Fibroblast of the conjunctiva (primary cell): ENCODE measurements at places on chromosomes 7 and 10.

GRCh38 chr7:50341724-50342123 lies 37.2 kb downstream of the IKZF1 start:
- no peak for DNase-seq

- no peak for DNase-seq
Observed at GRCh38 chr7:139099172-139099947, 10.2 kb downstream of the ZC3HAV1 start.

GRCh38 chr10:61819208-61819607 lies 82.3 kb upstream of the ARID5B start:
- DNase-seq = no peak

- no peak for DNase-seq
Observed at GRCh38 chr10:84844461-84844860, 516.1 kb downstream of the CCSER2 start.

GRCh38 chr7:107703219-107703618 lies 40.7 kb upstream of the CBLL1 start:
- DNase-seq = no peak

- DNase-seq = peak; percentile 83
Observed at GRCh38 chr10:44801383-44802327, 109.5 kb upstream of the TMEM72 start.

DNA sequence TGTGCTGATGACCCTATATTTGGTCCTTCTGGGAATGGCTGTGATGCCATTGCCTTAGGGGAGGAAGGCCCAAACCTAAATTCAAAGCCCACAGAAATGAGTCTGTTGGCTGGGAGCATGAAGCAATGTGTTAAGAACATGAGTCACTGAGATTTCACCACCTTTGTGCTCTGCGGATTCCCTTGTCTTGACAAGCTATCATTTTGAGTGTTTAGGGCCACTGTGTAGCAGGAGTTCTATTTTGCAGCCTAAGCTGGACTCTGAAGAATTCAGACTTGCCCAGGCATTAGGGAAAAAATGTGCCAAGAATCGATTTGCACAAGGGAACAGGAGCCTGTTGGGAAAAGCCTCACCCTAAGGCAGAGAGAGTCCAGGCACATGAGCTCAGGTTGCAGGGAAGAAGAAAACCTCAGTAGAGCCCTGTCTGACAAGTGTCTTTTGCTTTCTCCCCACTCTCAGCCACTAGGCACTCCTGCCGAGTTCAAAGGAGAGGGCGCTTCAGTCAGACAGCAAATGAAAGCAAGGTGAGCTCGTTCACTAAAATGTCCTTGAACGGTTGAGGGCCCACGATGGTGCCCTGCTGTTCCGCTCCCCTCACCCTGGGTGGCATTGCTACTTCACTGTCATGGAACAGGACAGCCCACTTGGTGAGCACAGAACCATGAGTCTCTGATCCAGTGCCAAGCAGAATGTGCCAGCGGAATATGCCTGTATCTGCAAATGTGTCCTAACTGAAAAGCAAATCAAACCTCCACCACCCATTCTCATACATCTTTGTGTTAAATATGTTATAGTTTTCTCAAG lies 93.6 kb downstream of the PRLHR start:
- peak; percentile 60 for DNase-seq

DNA sequence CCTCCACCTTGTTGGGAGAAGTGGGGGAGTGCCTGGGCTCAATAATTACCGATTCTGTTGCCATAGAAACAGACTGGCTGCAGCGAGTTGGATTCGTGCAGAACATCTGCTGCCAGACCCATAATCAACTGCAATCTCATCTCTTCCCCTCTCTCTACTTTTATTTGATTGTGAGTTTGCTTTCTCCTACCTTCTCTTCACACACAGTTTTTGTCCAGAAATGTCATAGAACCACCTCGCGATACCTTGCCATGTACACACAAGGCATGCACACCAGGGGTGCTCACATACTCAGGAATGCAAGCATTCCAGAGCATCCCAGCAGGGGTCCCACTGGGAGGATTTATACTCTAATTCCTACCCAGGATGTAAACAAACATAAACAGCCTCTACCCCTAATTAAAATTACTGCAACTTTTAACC lies 262.2 kb upstream of the AOAH start:
- no peak for DNase-seq

GRCh38 chr10:99560277-99561126 lies 27.8 kb downstream of the NKX2-3 start:
- peak; percentile 17 for DNase-seq

- no peak for DNase-seq
Observed at GRCh38 chr10:70744617-70745143, 40.5 kb downstream of the TBATA start.

GRCh38 chr7:115600207-115600606 lies 430.4 kb downstream of the TFEC start:
- no peak for DNase-seq

DNA sequence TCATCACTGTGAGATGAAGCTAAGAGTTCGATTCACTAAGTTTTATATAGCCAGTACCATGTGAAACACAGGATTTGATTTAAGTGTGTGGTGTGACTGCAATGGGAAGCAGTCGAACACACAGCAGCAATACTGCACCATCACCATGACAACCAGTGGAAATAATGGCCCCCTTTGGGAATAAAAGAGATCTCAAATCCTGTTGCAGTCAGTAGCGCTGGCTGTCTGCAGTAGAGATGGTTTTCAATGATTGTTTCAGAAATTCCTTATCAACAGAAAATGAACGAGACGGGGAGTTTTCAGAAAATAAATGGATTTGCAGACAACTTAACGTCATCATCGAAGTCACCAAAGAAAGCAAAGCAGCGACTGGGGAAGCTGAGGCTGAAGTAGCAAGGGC lies 91.0 kb downstream of the PTPRE start:
- DNase-seq = no peak

- no peak for DNase-seq
Observed at GRCh38 chr7:51660516-51660915, 343.9 kb upstream of the COBL start.

DNA sequence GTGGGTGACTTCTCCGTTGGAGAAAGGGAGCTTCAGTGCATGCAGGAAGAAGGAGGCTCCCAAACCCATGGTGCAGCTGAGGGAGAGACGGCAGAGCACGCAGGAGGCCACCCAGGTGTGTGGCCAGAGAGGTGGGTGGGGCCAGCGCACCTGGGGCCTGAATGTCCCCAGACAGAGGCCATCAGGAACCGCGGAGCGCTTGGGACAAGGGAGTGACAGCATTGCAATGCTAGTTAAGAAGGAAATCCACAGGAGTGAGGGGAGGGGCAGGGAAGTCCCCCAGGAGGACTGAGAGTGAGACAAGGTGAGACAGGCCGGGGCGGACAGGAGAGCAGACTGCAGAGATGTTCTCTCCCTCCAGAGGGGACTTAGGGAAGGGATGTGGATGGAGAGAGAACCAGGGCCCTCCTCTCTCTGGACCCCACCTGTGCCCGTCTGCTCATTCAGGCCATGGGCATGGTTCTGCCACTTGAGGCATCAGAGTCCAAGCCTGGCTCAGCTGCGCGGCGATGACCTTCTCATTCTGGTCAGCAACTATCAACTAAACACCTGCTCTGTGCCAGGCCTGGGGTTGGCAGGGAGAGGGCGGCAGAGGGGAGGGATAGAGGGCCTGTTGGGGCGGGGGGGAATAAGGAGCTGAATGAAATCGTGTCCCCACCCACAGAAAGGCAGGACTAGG lies 69.4 kb upstream of the COL13A1 start:
- no peak for DNase-seq

DNA sequence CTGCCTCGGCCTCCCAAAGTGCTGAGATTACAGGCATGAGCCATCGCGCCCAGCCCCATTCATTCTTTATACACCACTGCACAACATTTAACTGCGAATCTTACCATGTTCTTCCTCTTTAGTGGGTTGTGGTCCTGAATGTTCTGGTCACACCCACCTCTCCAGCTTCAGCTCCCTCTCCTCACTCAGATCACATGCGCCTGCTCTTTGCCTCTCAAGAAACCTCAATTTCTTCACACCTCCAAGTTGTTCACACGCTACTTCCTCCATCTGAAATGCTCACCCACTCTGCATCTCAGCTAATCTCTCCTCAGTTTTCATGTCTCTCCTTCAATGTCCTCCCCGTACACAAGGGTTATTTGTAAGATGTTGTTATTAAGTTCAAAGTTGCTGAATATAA lies 2.4 kb upstream of the PRR15 start:
- DNase-seq = no peak

DNA sequence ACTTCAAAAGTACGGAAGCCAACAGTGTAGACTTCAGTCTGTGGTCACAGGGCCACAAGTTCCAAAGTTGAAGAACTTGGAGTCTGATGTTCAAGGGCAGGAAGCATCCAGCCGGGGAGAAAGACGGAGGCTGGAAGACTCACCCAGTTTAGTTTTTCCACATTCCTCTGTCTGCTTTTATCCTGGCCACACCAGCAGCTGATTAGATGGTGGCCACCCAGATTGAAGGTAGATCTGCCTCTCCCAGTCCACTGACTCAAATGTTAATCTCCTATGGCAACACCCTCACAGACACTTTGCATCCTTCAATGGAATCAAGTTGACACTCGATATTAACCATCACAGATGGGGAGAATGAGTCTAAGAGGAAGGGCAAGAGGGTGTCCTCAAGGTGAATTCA lies 19.3 kb upstream of the FRMD4A start:
- DNase-seq = no peak

DNA sequence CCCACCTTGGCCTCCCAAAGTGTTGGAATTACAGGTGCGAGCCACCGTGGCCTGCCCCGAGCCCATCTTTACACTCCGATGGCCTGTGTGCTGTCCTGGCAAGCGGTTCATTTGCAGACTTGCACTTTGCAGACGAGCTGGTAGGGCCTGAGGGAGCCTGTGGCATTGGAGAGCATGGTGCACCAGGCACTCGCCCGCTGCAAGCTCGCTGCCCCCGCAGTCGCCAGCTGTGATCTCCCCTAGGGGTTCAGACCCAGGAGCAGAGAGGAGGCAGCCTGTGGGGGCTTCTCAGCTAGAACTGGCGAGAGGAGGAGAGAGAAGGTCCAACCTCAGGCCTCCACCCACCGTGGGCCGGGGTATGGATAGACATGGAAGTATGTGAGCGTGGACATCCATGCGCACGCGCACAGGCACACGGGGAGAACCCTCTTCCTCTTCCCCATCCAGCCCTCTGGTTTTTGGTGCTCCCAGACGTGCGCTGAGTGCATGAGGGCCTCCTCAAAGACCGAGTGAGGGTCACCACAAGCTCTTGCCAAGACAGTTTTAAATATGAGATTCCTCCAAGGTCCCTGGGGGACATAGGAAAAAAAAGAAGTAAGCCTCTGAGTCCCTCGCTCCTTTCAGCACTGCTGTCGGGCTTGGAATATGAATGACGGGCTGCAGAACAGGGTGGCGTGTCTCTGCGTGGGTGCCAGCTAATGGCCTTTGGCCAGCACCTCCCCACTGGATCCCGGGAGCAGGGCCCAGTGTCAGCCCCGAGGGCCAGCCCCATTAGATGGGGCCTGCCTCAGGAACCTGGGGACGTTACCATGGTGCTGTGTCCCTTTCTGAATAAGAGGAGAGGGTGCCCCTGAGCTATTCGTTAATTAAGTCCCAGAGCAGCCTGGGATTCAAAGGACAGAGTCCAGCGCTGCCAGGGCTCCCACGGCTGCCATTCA lies 15.1 kb upstream of the TTYH3 start:
- no peak for DNase-seq

- no peak for DNase-seq
Observed at GRCh38 chr10:89283025-89283935, 18.6 kb upstream of the IFIT2 start.

DNA sequence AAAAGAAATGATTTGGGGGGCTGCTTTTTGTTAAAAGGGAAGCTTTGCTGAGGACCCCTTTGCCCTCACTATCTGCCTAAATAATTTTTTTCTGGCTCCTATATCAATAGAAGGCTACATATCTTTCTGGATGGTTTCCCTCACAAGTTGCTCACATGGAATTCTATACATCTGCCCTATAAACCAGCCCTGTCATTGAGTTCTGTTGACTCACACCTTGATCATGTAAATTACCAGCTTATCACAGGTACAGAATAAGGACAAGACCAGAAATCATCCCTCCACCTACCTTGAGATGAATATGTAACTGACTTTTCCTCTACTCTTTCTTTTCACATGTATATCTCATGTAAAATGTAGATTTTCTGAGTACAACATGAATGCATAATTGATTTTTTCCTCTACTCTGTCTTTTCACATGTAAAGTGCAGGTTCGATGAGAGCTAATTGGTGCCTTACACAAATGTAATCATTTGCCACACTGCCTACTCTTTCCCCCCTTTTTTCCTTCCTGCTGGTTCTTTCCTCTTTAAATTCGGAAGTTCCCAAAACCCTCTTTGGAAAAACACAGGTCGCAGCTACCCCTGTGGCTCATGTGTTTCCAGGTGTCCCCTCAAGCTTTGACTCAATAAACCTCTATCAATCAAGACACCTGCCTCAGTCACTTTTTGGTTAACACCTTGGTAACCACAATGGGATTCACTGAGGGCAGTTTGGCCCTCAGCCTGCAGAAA lies 12.5 kb downstream of the CYP3A43 start:
- no peak for DNase-seq

GRCh38 chr10:53256623-53257022 lies 484.0 kb upstream of the MBL2 start:
- no peak for DNase-seq

DNA sequence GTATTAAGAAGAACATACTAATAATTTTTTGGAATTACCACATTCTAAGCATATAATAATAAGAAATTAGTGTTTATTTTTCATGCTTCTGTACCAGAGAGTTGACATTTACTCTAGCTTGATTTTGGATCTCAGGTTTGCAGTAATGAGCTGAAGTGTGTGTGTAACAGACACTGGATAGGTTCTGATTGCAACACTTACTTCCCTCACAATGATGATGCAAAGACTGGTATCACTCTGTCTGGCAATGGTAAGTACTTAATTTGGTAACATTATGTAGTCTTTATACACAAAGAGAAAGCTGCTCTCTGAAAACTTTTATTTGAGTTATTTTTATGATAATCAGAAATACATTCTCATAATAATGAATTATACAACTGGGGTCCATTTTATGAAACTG lies 54.1 kb downstream of the SRI start:
- no peak for DNase-seq

- DNase-seq = no peak
Observed at GRCh38 chr7:81120803-81121202, 202.0 kb upstream of the SEMA3C start.

DNA sequence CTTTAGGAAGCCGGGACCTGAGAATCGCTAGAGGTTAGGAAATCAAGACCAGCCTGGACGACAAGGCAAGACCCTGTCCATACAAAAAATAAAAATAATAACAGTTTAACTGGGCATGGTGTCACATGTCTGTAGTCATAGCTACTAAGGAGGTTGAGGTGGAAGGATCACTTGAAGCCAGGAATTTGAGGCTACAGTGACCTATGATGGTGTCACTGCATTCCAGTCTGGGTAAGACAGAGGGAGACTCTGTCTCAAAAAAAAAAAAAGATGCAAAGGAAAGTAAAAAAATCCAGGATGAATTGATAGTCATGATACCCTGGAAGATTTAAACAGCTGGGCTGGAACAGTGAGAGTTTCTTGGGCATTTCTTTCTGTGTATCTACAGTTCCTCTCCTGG lies 463.2 kb downstream of the GALNT17 start:
- no peak for DNase-seq

DNA sequence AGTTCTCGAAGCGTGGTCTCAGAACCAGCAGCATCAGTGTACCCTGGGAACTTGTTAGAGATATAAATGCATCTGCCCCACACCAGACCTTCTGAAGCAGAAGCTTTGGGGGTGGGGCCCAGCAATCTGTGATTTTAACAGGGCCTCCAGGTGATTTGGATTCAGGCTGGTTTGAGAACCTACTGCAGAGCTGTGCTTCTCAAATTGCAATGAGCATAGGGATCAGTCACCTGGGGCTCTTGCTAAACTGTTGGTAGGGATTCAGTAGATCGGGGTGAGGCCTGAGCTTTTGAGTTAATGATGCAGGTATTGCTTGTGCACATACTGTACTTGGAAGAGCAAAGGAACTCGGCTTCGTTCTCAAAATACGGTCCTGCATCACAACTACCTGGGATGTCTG lies 243.6 kb upstream of the PODXL start:
- no peak for DNase-seq
